ENCODE measurements at places on chromosomes 2 and 18. TPM values are rescaled to one million over a fixed set of nuclear protein-coding genes. Genes with fewer than 3 reads are reported as not detected.

B4GALT6 gene
- total RNA-seq, result 4.2 TPM

CREG2 gene
- total RNA-seq, result 0.69 TPM

MGAT4A gene
- total RNA-seq, result 101 TPM

SPC25 gene
- 0.79 TPM for total RNA-seq

UGT1A5 gene
- total RNA-seq, result 2.1 TPM

CAPG gene
- total RNA-seq, result 377 TPM

KIF5C gene
- total RNA-seq, result 3.6 TPM

COBLL1 gene
- total RNA-seq, result 205 TPM

LHCGR gene
- total RNA-seq, result not detected

IL36RN gene
- total RNA-seq, result not detected

GRCh38 chr2:199842631-199843395 lies 8.2 kb downstream of the FTCDNL1 start:
- H3K27me3 ChIP-seq, result peaks cover 3% of the 10 kb centered on the region
- H3K4me1 ChIP-seq, result no peaks in the 10 kb centered on the region
- H3K27ac ChIP-seq, result no peak overlapping the region
- peaks cover 2% of the 10 kb centered on the region for H3K36me3 ChIP-seq
- DNase-seq, result no peak

DNA sequence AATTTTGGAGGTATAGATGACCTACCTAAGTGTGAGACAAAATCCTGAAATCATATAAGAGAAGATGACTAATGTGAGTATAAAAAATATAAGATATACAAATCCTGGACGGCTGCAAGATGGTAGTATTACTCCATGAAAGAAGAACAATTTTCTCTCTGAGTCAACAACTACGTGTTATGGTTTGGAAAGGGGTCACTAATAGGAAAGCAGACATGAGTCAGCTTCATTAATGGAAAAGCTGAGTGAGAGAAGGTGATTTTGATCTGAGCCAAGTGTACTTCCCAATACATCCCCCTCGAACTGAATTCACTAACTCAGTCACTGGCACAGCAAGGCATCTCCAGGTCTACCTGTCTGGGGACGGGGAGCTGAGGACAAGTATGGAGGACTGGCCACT lies 20.1 kb upstream of the SELENOI start:
- no peak overlapping the region for H3K4me3 ChIP-seq
- DNase-seq, result no peak
- H3K4me1 ChIP-seq, result no peaks in the 10 kb centered on the region
- no peak overlapping the region for H3K27ac ChIP-seq

DNA sequence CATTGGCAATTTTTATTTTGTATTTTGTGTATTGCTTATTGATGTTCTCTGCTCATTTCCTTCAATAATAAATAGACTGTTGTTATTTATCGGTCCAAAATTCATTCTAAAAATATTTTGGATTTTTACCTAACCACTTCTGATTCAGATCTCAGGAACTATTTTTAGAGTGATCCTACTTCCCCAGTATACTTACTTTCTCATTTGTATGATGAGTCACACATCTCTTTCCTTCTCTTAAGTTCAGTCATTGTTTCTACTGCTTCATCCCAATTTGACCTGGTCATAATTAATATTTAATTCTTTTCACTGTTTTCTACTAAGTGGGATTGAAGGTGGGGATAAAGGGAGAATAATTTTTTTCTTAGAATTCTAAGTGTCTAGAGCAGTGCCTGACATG lies 75.1 kb downstream of the AGPS start:
- no peaks in the 10 kb centered on the region for H3K27me3 ChIP-seq
- H3K36me3 ChIP-seq, result peaks cover 3% of the 10 kb centered on the region

- no peak for DNase-seq
- no peaks in the 10 kb centered on the region for H3K36me3 ChIP-seq
- no peaks in the 10 kb centered on the region for H3K27me3 ChIP-seq
- H3K27ac ChIP-seq, result no peak overlapping the region
- no peak overlapping the region for H3K4me3 ChIP-seq
These were observed 80.5 kb upstream of the KIF5C start for GRCh38 chr2:148794558-148794957.

DNA sequence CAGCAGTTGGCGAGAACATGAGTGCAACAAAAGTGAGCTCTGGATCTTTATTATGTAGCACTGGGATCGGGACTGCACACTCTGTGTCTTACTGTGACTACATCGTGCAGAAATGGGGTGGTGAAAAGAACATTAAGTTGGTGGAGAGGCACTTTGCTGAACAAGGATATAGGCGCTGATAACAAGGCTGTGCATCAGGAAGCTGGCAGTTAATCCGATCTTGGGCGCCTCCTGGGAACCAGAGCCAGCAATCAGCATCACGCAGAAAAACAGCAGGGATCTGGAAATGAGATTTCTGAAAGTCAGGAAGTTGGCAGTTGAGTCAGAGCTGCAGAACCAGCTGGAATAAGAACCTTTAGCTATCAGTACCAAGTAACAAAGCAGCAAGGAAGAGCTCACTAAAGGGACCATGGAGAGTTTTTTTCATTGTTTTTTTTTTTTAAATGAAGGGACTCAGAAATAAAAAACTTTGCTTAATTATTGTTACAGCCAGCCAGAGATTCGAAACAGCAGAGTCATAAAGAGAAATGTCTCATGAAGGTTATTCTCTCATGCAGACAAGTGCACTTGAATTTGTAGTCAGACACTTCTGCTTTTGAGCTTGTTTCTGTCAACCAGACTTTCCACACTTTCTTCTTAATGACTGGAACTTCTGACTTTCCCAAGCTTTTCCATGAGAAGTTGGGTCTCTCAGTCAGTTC lies 22.8 kb upstream of the MYO3B start:
- DNase-seq, result no peak
- no peaks in the 10 kb centered on the region for H3K36me3 ChIP-seq
- no peak overlapping the region for H3K4me3 ChIP-seq
- H3K27ac ChIP-seq, result no peak overlapping the region

GRCh38 chr2:38598991-38599295 lies 3.8 kb downstream of the HNRNPLL start:
- H3K4me3 ChIP-seq, result no peak overlapping the region
- peaks cover 4% of the 10 kb centered on the region for H3K4me1 ChIP-seq
- H3K27ac ChIP-seq, result no peak overlapping the region
- no peaks in the 10 kb centered on the region for H3K36me3 ChIP-seq
- no peaks in the 10 kb centered on the region for H3K27me3 ChIP-seq

DNA sequence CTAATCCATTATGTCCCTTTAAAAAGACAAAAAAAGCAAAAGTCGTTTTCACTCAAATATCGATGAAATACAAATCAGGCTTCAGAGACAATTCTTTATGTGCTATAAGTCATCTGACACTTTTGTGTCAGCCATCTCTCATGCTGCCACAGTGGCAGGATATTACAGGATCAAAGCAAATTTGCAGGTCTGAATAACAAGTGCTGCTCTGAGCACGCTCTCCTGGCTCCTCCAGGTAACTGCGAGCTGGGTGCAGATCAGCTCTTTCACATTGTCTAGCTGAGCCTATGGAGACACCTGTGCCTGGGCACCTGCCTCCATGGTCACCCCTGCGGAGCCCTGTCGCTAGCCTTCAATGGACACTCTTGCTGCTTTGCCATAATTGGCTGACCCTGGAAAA lies 250.2 kb upstream of the RAB12 start:
- no peak overlapping the region for H3K4me3 ChIP-seq
- H3K27me3 ChIP-seq, result no peaks in the 10 kb centered on the region
- H3K36me3 ChIP-seq, result no peaks in the 10 kb centered on the region
- no peaks in the 10 kb centered on the region for H3K4me1 ChIP-seq

DNA sequence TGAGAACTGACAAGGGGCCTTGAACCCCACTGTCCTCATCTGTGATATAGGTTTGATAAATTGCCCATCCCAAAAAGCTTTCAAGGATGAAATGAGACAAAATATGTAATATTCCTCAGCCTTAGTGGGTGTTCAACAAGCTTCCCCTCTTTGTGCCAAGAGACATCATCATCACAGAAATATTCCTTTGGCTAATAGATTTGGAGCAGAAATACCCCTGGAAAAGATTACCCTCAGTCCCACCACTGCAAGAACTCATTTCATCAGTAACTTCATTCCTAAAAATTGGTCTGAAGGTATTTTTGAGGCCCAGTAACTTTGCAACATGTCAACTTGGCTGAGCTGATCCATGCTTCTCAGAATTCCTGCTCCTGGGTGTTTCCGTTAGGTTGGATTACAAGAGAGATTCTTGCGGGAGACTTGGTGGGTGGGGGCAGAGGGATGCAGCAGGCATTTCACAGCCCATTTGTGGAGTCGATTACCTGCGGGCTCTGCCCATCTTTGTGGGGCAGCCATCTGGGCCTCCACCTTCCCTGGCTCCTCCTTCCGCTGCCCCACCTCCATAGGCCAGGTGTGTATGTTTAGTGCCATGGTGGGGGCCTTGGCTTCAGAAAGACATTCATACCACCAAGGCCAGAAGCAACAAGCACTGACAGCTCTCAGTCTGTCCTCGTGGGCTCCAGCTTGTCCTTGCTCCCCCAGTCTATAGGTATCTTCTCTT lies 263.9 kb downstream of the GLI2 start:
- H3K4me1 ChIP-seq, result no peaks in the 10 kb centered on the region
- DNase-seq, result no peak
- no peak overlapping the region for H3K27ac ChIP-seq
- no peaks in the 10 kb centered on the region for H3K36me3 ChIP-seq

- no peak for DNase-seq
- no peak overlapping the region for H3K27ac ChIP-seq
- no peaks in the 10 kb centered on the region for H3K27me3 ChIP-seq
- no peaks in the 10 kb centered on the region for H3K36me3 ChIP-seq
These were observed 16.0 kb upstream of the MARCHF4 start for GRCh38 chr2:216388046-216388884.

DNA sequence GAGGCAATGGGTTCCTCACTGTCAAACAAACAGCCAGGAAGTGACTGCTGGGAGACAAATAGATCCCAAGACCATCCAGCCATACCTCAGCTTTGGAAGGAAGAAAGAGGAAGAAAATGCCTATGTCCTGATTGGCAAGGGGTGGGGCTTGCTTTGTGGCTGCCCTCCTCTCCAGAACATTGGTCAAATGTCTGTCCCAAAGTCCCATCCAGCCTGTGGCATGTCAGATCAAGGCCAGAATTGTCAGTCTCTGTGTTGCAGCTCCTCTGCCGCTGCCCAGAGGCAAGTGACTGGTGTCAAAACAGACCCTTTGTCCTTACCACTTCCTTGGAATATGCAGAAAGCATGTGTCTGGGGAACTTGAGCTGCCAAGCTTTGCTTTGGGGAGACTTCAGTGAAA lies 63.0 kb upstream of the SMAD2 start:
- H3K27me3 ChIP-seq, result no peaks in the 10 kb centered on the region
- no peak for DNase-seq
- no peaks in the 10 kb centered on the region for H3K36me3 ChIP-seq

- no peaks in the 10 kb centered on the region for H3K27me3 ChIP-seq
- H3K36me3 ChIP-seq, result no peaks in the 10 kb centered on the region
- peaks cover 4% of the 10 kb centered on the region for H3K4me1 ChIP-seq
These were observed 48.5 kb downstream of the GAREM1 start for GRCh38 chr18:32422201-32422600.

GRCh38 chr2:147033044-147033443 lies 811.8 kb upstream of the ACVR2A start:
- H3K27me3 ChIP-seq, result no peaks in the 10 kb centered on the region
- H3K4me1 ChIP-seq, result peaks cover 7% of the 10 kb centered on the region
- H3K4me3 ChIP-seq, result no peak overlapping the region
- no peaks in the 10 kb centered on the region for H3K36me3 ChIP-seq
- no peak overlapping the region for H3K27ac ChIP-seq

DNA sequence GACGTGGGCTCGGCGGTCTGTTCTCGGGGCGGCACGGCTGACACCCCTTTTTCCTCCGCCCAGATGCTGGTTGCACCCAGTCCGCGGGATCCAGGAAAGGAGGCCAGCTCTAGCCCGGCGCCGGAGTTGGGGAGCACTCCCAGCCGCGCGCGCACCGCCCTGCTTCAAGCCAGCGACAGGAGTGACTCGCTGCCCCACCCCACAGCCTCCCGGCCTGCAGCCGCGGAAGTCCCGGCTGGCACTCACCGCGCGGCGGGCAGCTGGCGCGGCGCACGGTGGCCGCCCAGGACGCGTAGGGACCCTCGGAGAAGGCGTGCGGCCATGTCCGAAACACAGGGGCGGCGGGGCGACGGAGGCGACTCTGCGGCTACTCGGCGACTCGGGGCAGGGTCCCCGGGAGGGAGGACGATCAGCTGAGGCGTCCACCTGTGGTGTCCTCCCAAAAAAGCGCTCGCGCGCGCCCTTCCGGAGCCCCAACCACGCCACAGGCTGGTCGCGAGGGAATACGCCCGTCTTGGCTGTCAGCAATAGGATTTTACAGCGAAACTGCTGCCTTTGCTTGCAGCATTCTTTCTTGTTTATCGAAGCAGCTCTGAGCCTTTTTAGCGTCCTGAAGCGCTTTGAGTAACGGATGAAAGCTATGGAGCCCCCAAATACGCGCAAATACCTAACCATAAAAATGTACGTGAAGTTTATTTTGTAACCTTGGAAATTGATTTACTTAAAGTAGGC lies at the start of gene ACADL:
ACADL (minus strand) TSS at position 507 of the 732 bp plus-strand sequence; CDS start at position 323, 184 bp downstream.
- H3K36me3 ChIP-seq, result no peaks in the 10 kb centered on the region
- no peaks in the 10 kb centered on the region for H3K4me1 ChIP-seq

- no peak overlapping the region for H3K4me3 ChIP-seq
- H3K36me3 ChIP-seq, result no peaks in the 10 kb centered on the region
- no peak overlapping the region for H3K27ac ChIP-seq
- peaks cover 10% of the 10 kb centered on the region for H3K4me1 ChIP-seq
- no peaks in the 10 kb centered on the region for H3K27me3 ChIP-seq
- no peak for DNase-seq
These were observed 72.6 kb upstream of the LAPTM4A start for GRCh38 chr2:20123871-20124594.

DNA sequence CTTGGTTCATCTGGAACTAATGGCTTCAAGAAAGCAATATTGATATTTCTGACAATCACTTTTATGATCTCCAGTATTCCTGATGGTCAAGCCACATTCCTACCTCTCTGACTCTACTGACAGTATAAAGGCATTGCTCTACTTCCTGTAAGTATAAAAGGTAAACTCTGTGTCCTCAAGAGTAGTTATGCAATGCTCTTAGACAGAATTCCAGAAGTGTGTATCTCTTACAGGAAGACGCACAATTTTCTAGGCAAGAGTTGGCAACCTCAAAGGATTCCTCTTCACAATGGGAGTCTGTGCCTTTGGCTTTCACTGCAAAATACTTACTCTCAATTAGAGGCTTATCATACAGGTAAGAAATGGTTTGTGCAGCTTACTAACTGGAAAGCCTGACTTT lies 100.1 kb downstream of the THADA start:
- H3K27me3 ChIP-seq, result no peaks in the 10 kb centered on the region
- no peak for DNase-seq
- H3K4me3 ChIP-seq, result no peak overlapping the region
- no peak overlapping the region for H3K27ac ChIP-seq
- H3K36me3 ChIP-seq, result no peaks in the 10 kb centered on the region

GRCh38 chr2:69514406-69514805 lies 77.2 kb upstream of the NFU1 start:
- no peaks in the 10 kb centered on the region for H3K4me1 ChIP-seq
- no peaks in the 10 kb centered on the region for H3K27me3 ChIP-seq
- H3K27ac ChIP-seq, result no peak overlapping the region
- H3K36me3 ChIP-seq, result peaks cover 53% of the 10 kb centered on the region

GRCh38 chr2:38187541-38188011 lies 111.6 kb upstream of the CYP1B1 start:
- H3K27ac ChIP-seq, result no peak overlapping the region
- H3K4me3 ChIP-seq, result no peak overlapping the region
- H3K4me1 ChIP-seq, result no peaks in the 10 kb centered on the region
- no peaks in the 10 kb centered on the region for H3K36me3 ChIP-seq
- H3K27me3 ChIP-seq, result no peaks in the 10 kb centered on the region
